ENCODE measurements at places on chromosomes 5 and 9. TPM values are rescaled to one million over a fixed set of nuclear protein-coding genes. Genes with fewer than 3 reads are reported as not detected.

FBXW11 gene
- polyA plus RNA-seq: 16.0 TPM

AGXT2 gene
- not detected for polyA plus RNA-seq

ENG gene
- polyA plus RNA-seq: 0.08 TPM

SH3GL2 gene
- polyA plus RNA-seq: 328 TPM

LCN12 gene
- polyA plus RNA-seq: not detected

All from Purkinje cell (primary cell).